ENCODE measurements at places on chromosomes 11 and 22.
A peak's percentile ranks its signal among the peaks of the same experiment; 100 is the strongest.

- DNase-seq = no peak
These were observed 8.9 kb downstream of the SUSD2 start for GRCh38 chr22:24190159-24190540.

DNA sequence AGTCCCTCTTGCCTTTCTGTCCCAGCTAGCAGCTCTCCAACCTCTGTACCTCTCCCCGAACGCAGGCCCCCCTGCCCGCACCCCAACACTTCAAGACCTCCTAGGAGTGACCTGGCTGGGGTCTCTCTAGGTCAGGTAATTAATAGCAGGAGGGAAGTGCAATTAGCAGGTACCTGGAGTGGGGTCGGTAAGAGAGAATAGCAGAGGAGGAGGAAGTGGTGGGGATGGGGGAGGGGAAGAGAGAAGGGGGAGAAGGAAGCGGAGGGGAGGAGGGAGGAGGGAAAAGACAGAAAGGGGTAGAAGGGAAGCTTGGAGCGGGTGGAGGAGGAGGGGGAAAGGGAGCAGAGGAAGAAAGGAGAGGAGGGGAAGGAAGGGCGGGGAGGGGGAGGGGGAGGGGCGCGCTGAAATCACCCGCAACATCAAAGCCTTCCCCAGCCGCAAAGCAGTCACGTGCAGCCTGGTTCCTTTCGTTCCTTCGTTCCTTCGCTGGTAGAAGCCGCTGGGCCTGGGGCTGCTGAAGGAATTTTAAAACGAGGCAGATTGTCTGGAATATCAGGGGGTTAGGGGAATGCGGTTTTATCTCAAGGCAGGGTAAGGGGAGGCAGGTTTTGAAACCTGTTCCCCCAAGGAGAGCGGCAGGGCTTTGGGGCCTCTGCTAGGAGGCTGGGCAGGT, 29.3 kb upstream of the TCF20 start:
- no peak for DNase-seq

DNA sequence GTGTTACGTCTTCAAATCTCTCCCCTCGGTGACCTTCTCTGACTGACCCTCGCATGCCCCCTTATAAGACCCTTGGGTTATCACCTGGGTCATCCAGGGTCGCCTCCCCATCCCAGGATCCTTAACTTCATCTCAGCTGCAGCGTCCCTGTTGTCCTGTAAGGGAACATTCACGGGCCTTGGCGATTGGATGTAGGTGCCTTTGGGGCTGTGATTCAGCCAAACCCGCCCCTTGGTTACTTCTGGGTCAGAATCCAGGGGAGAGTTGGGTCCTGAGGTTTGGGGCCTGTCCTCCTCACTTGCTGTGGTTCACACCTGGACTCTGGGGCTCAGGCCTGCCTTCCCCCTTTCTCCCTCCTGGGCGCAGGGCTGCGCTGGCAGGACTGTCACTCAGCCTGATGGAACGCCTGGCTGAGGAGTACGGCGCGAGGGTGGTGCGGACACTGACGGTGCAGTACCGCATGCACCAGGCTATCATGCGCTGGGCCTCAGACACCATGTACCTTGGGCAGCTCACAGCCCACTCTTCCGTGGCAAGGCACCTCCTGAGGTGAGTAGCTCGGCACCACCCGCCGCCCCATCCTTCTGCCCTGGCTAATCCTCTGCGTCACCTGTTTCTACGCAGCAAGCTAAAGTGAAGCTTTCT, 29.4 kb downstream of the IGHMBP2 start:
- no peak for DNase-seq

GRCh38 chr11:71490044-71490730, 36.9 kb upstream of the KRTAP5-7 start:
- DNase-seq = no peak

DNA sequence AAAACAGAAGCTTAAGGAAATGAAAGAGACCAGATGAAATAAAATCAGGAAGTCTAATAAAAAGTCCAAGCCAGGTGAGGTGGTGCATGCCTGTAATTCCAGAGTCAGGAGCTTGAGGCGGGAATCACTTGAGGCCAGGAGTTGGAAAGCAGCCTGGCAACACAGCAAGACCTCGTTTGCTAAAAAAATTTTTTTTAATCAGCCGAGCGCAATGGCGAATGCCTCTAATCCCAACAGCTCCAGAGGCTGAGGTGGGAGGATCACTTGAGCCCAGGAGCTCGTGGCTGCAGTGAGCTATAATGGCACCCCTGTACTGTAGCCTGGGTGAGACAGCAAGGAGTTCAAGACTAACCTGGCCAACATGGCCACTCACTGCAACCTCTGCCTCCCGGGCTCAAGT, 8.0 kb downstream of the RAB6A start:
- no peak for DNase-seq

DNA sequence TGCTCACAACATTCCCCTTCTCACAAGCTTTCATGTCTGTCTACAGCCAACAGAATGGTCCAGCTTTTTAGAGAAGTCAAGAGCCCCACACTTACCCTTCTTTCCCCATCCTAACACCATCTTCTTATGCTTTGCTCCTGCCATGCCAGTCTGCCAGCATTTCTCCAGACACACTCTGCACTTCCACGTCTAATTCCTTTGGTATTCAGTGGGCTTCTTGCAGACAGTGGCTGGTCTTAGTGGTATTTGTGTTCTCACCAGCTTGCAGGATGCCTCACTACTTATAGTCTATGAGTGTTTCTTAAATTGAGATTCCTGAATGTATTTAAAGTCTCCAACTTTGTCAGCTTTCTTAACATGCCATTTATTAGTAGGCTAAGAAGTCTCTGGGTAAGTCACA, 154.4 kb downstream of the BBOX1 start:
- DNase-seq = peak; percentile 60

DNA sequence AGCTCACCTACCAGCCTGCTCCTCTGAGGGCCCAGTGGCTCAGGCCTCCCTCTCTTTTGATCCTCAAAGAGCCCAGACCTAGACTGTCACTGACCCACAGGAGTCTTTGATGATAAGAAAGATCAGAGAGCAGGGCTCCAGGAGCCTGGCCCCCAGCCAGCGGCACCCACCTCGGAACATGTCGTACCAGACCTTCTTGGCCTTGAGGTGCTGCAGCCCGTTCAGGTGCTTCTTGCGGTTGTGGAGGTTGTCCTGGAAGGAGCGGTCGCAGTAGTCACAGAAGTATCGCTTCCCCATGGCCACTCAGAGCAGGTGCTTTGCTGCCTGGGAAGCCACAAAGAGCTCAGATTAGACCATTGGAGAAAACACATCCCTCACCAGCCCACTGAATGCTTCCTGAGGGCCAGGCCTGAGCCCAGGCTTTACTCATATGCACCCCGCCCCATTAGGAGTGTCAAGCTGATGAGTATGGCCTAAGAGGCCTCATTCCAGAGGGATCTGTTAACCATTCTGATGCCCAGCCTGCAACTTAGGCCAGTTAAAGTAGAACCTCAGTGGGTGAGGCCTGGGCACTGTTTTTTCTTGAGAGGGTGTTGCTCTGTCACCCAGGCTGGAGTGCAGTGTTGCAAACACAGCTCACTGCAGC, 18.4 kb downstream of the ZMAT5 start:
- no peak for DNase-seq

- no peak for DNase-seq
These were observed 45.5 kb downstream of the CELSR1 start for GRCh38 chr22:46491946-46492345.

DNA sequence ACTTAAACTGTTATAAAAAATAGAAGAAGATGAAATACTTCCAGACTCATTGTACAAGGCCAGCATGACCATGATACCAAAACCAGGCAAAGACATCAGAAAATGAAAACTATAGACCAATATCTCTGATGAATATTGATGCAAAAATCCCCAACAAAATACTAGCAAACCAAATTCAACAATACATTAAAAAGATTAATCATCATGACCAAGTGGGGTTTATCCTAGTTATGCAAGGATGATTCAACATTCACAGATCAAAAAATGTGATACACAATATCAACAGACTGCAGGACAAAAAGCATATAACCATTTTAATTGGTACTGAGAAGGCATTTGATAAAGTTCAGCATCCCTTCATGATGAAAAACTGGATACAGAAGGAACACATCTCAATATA, 824.5 kb upstream of the RAG2 start:
- DNase-seq = no peak

GRCh38 chr11:90288212-90288821, 65.5 kb upstream of the CHORDC1 start:
- DNase-seq = no peak

DNA sequence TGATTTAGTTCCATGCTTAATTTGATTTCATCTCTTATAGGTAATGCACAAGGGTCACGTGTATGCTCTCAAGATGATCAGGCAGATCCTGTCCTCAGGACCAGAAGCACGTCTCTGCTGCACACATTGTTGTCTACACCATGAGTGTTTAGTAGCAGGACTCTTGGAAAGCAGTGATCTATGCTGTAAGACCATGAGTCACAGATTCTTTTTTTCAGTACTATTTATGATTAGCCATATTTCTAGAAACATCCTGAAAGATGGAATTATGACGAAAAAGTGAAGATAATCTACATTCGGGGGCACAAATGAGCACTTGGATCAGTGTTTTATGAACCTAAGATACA, 29.6 kb downstream of the ZBED4 start:
- DNase-seq = no peak

DNA sequence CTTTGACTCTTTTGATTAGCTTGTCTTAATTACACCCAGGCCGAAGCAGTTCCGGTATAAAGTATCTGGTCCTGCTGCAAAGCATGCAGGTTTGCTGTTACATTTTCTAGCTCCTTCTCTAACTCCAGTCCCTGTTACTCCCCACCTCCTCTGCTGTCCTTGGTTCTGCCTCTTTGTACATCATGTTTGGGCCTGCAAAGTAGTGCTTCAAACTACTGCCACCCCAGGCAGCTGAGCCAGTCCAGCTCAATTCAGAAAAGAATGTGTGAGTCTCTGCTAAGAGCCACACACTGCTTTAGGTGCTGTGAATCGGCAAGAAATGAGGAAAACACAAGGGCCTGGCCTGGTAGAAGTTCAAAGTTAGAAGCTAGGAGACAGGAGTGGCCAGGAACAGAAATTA, 136.0 kb downstream of the SERGEF start:
- no peak for DNase-seq

DNA sequence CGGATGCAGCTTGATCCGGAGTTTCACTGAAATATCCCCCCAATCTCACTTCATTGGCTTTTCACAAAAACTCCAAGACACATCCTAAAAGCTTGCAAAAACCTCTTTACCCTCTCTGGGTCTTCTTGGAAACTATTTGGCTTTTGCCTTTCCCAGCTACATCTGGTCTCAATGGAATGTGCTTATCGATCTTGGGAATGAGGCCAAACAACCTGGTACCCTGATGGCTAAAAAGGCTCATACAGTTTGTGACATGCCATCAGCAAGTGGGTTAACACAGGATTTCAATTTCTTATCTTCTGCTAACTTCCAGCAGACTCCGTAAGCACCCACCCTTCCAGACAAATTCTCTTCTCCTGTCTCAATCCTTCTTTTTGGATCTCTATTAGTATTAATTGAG, 45.9 kb upstream of the TEAD1 start:
- no peak for DNase-seq

- DNase-seq = no peak
These were observed 34.4 kb downstream of the TP53I11 start for GRCh38 chr11:44916331-44916730.

- no peak for DNase-seq
These were observed 1.2 kb downstream of the SVIP start for GRCh38 chr11:22828373-22828772.

DNA sequence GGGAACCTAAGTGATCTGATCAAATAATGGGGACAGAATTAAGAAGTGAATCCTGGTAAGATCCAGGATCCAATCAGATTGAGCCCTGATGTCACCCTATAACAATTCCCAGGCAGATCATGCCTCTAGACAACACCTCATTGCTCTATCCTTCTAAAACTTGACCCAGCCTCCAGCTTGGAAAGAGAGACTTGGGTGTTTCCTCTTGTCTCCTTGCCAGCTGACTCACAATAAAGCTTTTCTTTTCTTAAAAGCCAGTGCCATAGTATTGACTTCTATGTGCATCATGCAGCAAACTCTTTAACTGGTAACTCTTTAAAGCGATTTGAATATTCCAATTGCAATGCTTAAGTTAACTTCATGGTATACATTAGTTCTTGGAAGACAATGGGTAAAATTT, 109.6 kb upstream of the CHORDC1 start:
- DNase-seq = no peak

- DNase-seq = no peak
These were observed 71.4 kb upstream of the MPEG1 start for GRCh38 chr11:59283825-59284772.

DNA sequence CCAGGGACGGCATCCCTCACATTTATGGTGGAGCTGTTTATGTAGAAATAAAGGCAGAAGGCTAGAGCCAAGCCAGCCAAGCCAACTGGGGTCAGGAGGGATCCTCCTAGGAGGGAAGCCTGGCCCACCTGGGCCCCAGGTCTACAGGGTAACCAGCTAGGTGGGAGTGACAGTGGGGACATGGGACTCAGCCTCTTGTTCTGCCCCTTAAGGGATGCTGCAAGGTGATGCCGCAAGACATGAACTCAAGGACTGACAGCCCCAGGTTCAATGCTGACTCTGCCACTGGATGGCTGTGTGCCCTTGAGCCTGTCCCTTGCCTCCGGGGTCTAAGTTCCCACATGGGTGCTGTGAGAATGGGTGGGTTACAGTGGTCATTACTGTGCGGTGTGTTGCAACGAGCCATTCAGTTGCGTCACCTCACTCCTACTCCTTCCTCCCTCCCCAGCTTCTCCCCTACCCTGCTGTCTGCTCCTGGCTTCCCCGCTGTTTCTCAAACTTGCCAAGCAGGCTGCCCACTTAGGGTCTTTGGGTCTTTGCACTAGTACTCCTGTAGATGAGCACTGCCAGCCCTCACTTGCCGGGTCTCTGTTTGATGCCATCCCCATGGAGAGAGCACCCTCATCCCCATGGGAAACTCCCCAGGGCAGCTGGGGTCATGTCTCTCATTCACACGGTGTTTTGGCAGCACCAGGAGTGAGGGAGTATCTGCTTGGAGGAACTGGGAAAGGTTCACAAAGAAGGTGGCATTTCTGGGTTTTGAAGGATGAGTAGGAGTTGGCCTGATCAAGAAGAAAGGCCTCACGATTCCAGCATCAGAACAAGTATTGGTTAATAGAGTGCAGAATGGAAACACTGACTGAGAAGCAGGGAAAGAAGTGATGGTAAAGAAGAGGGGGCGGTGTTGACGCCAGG, 43.0 kb upstream of the RTL6 start:
- DNase-seq = peak; percentile 77

GRCh38 chr11:92251980-92252379, 27.4 kb downstream of the FAT3 start:
- DNase-seq = no peak

GRCh38 chr11:9697766-9698165, 33.9 kb downstream of the SWAP70 start:
- no peak for DNase-seq

DNA sequence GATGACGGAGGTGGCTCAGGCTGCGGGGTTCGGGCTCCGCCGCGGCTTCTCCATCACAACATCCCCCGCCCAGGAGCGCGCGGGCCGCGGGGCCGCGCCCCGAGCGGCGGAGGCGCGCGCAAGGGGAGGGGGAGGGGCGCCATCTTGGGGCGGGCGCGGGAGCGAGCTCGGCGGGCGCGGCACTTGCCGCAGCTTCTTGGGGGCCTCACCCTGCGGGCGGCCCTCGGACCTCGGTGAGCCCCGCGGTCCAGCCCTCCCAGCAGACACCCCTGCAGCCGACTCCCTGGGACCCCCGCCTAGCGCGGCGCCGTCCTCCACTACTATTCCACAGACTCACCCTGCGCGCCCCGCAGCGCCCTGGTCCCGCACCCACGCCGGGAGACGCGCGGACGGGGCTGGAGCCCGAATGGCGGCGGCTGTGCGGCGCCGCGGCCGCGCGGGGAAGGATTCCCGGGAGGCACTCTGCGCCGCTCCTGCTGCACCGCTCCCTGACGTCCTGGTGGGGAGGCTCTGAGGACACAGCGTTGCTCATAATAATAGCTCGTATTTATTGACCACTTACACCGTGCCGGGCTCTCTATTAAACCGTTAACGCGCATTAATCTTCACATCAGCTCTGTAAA, at the start of gene APBB1:
TSS of gene APBB1 (minus strand) at position 86 of the 623 bp plus-strand sequence. CDS start 7,747 bp downstream, outside the sequence.
- no peak for DNase-seq

Measured in vagina (tissue), 2 donors.